BJ (cell line): ENCODE measurements at places on chromosomes 13 and 19.

DNA sequence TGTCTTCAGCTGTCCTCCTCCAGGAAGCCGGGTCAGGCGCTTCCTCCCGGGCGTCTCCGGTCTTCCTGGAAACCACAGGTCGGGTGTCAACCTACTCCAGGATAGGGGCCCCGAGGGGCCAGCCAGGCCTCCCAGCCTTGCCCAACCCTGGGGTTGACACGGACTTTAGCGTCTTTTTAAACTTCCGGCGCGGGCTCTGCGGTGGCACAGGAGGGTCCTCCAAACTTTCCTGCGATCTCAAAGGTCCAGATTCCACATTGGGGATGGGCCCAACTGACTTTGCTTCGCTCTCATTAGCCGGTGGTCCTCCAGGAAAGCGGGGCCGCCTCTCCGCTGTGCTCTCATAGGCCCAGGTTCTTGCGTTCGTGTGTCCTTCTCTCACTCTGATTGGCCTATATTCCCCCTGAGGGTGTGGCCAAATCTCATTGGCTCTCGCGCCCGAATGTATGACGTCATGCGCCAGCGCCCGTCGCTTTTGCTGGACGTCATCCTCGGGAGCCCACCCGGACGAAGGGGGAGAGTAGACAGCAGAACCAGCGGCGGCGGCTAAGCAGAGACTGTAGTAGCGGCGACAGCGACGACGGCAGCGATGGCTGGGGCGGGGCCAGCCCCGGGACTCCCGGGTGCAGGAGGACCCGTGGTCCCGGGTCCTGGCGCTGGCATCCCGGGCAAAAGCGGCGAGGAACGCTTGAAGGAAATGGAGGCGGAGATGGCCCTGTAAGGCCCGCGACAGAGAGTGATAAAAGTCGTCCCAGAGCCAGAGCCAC, at the start of gene RBM42:
Gene RBM42, plus strand, starts transcription at position 472 of the 767 bp plus-strand sequence. Its CDS starts 118 bp downstream, at position 590.
- DNase-seq = peak; percentile 94

DNA sequence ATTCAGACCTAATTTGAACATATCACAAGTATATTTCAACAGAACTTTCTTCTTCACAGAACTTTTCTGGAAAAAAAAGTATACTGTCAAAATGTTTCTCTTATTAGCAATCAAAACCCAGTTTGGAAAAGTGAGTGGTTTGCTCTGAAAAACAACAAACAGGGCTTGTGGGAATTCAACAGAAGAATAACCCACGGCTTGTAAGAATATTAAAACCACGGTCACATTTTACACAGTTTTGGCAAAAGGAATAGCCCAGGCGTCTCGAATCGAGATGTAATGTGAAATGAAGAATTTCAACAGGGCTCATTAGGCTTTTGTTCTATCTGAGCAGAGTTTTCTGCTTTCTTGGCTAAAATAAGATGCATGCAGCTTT, 70.7 kb downstream of the COL4A2 start:
- DNase-seq = no peak

DNA sequence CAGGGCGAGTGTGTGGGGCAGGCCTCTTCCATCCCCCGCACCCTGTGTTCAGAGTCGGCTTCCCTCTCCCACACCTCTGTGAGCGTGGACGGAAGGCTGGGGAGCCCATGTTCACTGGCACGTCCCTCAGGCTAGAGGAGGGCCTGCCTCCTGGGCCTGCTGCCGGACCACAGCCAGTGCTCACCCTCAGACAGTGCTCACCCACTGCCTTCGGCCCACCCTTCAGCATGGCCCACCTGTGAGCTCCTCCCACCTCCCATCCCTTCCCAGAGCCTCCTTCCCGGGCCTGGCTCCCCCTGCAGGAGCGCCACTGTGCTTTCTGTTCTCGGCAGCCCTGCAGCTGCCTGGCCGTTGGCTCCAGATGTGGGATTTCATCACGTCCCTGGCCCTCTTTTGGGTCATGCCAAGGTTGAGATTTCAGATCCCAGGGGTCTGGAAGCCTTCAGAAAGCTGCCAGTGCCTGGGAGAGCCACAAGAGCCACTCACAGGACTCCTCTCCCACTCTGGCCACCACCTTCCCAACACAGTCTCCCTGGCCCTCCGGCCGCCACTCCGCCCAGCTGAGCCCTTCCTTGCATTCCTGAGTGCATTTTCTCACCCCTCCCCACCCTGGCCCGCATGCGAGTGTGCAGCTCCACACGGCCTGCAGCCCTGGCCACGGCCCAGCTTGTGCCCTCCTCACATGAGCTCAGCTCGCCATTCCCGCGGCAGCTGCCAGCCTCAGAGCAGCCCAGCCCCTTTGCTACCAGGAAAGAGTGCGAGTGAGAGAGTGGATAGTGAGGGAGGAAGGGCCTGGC, 25.3 kb downstream of the CAPN12 start:
- no peak for DNase-seq

- no peak for DNase-seq
Measured at GRCh38 chr19:49776371-49776764, 9.6 kb downstream of the AP2A1 start.

- DNase-seq = no peak
Measured at GRCh38 chr13:77172650-77173049, 145.7 kb upstream of the FBXL3 start.

DNA sequence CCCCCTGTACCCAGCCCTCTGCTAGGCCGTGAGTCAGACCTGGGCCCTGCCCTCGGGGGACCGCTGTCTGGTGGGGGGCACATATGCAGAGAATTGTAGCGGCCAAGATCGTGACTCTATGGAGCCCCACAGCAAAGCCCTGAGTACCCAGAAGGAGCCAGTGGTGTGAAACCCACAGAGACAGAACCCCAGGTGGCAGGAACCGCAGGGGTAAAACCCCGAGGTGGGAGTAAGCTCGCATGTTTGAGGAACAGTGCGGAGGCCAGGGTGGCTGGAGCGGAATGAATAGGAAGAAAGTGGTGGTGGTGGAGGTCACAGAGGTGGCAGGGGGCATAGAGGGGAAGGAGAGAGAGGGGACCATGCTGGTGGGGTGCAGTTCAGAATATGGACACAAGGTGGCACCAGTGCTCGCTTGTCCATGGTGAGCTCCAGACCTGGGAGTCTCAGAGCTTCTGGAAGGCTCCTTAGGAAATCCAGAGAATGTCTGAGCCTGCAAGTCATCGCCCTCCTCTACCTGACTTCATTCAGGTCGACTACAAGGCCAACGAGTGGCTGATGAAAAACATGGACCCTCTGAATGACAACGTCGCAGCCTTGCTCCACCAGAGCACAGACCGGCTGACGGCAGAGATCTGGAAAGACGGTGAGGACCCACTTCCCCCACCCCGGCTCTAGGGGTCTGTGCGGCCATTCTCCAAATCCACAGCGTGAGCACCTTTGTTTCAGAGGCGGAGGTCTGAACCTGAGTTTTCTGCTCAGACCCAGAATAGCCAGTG, 48.9 kb downstream of the MYH14 start:
- no peak for DNase-seq

- DNase-seq = no peak
Measured at GRCh38 chr19:14915116-14915515, 26.2 kb upstream of the OR7C2 start.

DNA sequence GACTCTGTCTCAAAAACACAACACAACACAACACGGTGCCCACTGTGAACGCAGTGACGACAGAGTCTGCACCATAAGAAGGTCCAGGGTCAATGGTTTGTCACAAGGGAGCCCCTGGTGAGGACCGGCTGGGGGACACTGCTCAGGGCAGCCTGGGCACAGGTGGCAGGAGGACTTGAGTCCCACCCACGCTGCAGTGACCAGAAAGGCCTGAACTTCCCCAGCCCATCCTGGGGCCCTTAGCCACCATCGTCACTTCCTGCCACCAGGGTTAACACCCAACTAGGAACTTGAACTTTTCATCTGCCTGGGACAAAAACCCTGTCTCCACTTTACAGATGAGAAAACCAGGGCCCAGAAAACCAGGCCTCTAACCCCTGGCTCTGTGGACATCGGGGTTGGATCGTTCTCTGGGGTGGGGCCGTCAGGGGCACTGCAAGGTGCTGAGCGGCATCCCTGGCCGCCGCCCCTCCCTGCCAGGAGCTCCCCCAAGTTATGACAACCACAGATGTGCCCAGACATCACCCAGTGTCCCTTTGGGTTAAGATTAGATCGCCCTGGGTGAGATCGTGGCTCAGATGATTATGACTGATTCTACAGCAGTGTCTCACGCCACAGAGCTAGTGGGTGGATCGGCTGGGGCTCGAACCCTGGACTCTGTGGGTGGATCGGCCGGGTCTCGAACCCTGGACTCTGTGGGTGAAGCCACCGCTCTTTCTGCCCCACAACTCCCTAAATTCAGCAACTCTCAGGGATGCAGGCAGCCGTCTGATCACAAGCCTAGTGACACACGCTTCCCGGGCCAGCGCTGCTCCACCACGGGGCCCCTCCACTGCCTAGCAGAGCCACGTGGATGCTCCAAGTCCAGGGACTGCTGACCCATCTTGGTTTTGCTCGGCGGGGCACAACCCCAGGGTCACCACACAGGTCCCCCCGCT, 14.0 kb downstream of the MOB3A start:
- DNase-seq = no peak

GRCh38 chr13:111940892-111941291, 126.1 kb upstream of the SOX1 start:
- DNase-seq = no peak

DNA sequence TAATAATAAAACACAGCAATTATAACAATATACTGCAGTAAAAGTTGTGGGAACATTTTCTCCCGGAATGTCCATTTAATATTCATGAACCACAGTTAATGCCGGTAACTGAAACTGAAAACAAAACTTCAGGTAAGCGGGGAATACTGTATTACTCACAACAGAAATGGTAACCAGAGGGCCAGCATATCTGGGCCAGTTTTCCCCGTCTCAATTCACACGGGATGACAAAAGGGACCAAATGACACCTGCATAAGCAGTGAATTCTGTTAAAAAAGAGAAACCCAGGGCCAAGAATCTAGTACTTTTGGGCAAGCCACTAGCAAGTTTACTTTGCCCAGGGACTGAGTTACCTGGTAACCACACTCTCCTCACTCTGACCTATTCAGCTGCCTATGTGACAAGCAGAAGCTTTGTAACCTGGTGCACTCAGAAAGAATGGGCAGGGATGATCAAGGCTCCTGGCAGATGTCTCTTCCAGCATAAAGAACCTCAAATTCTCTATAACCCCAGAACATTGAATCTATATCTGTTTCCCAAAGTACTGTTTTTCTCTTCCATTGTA, 1171.2 kb downstream of the DIAPH3 start:
- no peak for DNase-seq

DNA sequence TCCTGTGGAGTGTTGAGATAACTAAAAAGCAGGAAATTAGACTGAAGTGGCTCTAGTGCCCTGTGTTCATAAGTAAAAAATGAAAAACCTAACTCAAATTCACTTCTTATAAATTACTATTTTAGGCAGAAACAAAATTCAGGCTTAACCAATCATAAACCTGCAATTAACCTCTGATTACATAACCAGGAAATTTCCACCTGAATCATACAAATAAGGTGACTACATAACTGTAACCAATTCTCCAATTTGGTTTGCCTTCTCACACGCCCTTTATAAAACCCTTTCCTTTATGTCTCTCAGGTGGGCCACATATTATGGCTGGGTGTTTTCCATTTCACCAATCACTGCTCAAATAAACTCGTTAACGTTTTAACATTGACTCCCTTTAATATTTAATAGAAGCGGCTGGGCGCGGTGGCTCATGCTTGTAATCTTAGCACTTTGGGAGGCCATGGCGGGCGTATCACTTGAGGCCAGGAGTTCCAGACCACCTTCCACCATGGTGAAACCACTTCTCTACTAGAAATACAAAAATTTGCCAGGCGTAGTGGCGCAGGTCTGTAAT, 22.9 kb upstream of the ZNF724 start:
- DNase-seq = no peak

DNA sequence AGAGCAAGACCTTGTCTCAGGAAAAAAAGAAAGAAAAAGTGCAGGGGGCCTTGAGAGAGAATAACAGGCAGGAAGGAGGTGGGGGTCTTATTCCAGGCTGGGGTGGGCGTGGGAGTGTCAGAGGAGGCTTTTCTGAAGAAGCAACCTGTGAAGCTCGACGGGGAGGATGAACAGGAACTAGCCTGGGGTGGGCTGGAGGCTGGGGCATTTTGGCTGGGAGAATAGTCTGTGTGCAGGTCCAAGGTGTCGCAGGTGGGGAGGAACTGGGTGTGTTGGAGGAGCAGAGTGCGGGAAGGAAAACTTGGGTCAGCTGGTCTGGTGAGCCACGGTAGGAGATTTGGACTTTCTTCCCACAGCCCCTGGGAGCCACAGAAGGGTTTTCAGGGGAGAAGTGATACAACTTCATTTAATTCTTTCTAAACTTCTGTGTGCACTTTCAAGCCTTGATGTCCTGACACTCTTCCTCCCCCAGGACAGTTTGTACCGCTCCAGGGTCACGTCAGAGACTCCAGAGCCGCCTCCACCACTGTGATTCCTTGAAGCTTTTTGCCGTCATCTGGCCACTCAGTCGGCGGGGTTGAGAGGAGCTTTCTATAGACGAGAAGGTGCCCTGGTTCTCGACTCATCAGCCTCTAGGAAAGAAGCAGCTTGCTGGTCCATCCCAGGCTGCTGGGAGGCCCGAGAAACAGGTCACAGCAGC, 138.7 kb downstream of the SIPA1L3 start:
- DNase-seq = no peak

DNA sequence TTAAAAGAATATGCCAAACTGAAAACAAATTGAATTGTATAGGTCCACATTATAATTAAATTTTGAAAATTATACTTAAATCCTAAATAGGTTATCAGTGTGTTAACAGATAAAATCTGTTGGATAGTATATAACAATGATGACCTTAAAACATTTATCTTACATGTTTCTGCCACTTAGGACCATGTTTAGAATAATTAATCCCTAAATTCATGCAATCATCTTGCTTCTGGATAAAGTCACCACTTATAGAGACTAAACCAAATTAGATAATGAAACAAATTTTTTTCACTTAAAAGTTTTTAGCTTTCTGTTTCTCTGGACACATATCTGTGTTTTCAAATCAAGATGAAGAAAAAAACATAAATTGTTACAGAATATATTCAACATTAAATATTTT, 511.7 kb upstream of the MIR17HG start:
- DNase-seq = no peak

GRCh38 chr19:18000480-18000914, 7.5 kb upstream of the ARRDC2 start:
- no peak for DNase-seq

- no peak for DNase-seq
Measured at GRCh38 chr19:37932985-37933936, 26.3 kb downstream of the SIPA1L3 start.

GRCh38 chr19:14115756-14116155, 1.8 kb downstream of the PRKACA start:
- no peak for DNase-seq
